CD4-positive, alpha-beta T cell treated with Interleukin-15 for 4 hours (primary cell): ENCODE measurements at places on chromosomes 5 and 9.

GRCh38 chr9:107044872-107045271 is 181.9 kb downstream of the ZNF462 start:
- no peak for DNase-seq

GRCh38 chr9:113427629-113428028 is 17.1 kb downstream of the C9orf43 start:
- DNase-seq: no peak

- DNase-seq: no peak
Observed at GRCh38 chr5:32601623-32602295, 16.4 kb downstream of the SUB1 start.

GRCh38 chr9:119761812-119762211 is 392.6 kb upstream of the BRINP1 start:
- DNase-seq: no peak

- no peak for DNase-seq
Observed at GRCh38 chr9:22990349-22990748, 543.7 kb downstream of the DMRTA1 start.

DNA sequence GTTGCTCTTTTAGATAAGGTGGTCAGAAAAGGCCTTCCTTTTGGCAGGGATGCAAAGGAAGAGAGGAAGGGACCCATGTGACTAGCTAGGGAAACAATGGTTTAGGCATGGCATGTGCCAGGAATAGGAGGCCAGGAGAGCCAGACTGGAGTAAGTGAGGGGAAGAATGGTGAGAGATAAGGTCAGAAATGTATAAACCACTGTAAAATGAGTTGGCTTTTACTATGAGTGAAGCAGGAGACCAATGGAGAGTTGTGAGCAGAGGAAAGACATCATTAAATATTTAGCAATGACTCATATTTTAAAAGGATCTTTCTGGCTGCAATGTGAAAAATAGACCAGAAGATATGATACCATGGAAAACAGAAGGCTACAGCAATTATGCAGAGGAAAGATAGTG is 50.9 kb downstream of the AP3B1 start:
- no peak for DNase-seq

- no peak for DNase-seq
Observed at GRCh38 chr5:111299831-111300432, 75.7 kb downstream of the CAMK4 start.

DNA sequence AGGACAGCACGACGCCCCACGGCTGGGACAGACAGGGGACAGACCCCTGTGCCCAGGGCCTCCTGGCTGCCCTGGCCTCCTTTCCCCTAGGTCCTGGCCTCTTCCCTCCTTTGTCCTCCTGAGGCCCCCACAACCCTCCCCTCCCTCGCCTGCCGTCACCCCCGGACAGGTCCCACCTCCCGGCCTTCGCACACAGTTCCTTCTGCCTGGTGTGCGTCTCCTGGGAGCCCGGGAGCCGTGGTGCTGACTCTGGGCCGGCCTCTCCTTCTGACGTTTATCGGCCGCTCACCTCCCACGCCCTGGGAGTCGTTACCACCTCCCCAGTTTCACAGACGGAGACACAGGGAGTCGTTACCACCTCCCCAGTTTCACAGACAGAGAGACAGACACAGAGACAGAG is 25.1 kb upstream of the NOTCH1 start:
- DNase-seq: no peak
